ENCODE measurements at places on chromosomes 1 and 21.
A peak's percentile ranks its signal among the peaks of the same experiment; 100 is the strongest.

GRCh38 chr1:218674280-218674773, 329.2 kb downstream of the TGFB2 start:
- peak; percentile 77 for DNase-seq

- DNase-seq = no peak
Observed at GRCh38 chr1:184052194-184052559, 647 bp downstream of the TSEN15 start.

DNA sequence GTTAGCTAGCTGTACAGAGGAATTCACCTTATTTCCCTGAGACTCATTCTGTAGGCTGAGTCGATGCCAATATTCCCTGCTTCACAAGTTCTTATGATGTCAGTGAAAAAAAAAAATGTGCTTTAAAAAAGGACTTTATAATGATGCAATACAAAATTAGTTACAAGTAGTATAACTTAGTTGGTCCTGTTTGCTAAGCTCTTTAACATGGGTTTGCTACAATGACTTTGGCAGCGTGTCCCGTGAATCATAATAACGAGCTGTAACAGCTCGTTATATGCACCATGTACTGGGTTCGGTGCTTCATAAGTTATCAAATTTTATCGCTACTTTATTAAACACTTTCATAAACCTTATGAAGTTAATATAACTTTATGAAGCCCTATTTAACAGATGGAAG, 349.7 kb downstream of the LMX1A start:
- no peak for DNase-seq

DNA sequence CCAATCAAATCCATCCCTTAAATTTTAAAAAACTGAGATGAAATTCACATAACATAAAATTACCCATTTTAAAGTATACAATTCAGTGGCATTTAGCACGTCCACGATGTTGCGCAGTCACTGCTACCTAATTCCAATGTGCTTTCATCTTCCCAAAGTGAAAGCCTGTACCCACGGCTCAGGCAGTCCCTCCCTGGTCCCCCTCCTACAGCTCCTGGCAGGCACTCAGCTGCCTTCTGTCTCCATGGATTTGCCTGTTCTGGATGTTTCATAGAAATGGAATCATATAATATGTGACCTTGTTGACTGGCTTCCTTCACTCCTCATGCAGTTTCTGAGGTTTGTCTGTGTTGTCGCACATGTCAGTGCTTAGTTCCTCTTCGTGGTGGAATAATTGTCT, 386.3 kb downstream of the CAMTA1 start:
- no peak for DNase-seq

DNA sequence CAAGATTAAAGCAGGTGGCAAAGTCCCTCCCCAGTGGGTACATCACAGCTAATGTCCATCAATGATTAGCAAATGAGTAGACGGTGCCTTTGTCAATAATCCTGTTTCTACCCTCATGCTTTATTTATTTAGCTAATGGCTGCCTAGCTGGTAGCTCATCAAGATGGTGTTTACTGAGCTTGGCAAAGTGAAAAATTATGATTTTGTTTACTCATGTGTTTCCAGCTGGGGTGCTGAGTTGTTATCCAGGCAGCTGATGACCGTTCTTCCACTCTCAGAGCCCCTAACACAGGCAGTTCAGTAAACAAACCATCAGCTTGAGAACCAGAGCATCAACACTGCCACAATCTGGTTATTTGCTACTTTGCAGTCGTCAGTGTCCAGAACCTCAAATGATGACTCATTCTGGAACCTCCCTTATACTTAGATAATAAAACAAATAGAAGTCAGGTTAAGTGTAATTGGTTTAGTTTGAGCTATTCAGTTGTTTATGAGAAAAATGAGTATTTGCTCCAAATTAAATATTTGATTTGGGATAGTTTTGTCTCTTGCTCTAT, 163.9 kb downstream of the ST6GALNAC5 start:
- peak; percentile 57 for DNase-seq

- DNase-seq = no peak
Observed at GRCh38 chr1:89831462-89832120, 10.8 kb downstream of the LRRC8D start.

- DNase-seq = no peak
Observed at GRCh38 chr1:44220001-44220751, 6.9 kb downstream of the DMAP1 start.

- no peak for DNase-seq
Observed at GRCh38 chr1:168640182-168640581, 63.8 kb downstream of the XCL1 start.

GRCh38 chr1:232620356-232620969, 9.5 kb downstream of the SIPA1L2 start:
- DNase-seq = no peak

GRCh38 chr1:89870998-89871397, 50.2 kb downstream of the LRRC8D start:
- no peak for DNase-seq

- DNase-seq = no peak
Observed at GRCh38 chr1:163673759-163674151, 352.0 kb downstream of the NUF2 start.

DNA sequence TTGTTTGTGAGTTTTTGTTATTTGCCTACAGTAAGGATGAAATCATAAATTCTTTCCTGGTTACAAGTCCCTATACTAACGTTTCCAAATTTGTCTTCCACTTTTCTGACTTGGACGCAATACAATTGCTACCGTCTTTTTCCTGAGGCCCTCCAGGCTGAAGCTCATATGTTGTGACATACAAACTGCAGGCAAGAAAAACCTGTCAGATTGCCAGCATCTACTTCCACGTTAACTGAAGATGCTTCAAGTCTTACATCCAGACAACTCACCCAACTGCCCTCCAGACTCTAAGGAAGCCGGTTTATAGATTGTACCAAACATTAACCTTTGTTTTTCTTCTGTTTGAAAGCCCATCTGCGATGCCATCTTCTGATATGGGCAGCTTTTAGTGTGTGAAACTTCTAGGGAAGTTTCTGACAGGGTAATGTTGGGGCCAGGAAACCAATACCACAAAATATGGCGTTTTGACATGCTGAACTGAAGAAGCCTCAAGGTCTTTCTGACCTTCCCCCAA, 21.4 kb upstream of the RNF11 start:
- peak; percentile 43 for DNase-seq

DNA sequence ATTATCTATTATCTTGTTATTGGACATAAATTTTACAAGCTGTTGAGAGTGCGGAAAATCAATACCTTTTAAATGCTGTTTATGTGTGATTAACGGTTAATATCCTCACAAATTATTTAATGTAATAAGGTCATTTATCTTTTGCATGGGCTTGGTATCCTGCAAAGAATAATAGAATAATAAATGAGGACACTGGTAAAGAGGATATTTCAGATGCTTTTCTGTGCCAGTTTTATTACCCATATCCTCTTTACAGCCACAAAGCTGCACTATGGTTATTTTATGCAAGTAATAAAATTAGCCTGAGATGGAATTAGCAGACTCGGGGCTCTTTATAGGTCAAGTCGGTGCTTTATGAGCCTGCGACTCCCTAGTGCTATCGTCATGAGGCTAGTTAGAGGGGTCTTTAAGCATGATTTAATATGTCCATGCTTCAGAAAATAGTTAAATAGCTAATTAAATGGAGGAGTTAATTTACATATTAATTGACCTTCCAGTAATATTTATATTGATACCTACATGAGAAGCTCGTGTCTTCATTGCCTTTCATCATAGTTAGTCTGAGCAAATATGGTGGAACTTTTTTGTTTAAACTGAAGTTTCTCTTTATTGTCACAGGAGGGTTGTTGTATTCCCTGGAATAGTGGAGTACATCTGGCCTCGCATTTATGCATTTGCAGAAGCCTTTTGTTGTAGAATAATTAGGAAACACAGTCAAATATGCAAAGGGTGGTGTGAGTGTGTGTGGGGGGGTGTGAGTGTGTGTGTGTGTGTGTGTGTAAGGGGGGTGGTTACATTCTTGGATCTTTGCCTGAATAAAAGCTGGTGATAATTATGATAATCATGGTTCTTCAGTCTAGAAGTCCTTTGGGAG, 120.3 kb downstream of the ATG4C start:
- no peak for DNase-seq

GRCh38 chr1:150221552-150221951, 14.4 kb downstream of the ANP32E start:
- no peak for DNase-seq

DNA sequence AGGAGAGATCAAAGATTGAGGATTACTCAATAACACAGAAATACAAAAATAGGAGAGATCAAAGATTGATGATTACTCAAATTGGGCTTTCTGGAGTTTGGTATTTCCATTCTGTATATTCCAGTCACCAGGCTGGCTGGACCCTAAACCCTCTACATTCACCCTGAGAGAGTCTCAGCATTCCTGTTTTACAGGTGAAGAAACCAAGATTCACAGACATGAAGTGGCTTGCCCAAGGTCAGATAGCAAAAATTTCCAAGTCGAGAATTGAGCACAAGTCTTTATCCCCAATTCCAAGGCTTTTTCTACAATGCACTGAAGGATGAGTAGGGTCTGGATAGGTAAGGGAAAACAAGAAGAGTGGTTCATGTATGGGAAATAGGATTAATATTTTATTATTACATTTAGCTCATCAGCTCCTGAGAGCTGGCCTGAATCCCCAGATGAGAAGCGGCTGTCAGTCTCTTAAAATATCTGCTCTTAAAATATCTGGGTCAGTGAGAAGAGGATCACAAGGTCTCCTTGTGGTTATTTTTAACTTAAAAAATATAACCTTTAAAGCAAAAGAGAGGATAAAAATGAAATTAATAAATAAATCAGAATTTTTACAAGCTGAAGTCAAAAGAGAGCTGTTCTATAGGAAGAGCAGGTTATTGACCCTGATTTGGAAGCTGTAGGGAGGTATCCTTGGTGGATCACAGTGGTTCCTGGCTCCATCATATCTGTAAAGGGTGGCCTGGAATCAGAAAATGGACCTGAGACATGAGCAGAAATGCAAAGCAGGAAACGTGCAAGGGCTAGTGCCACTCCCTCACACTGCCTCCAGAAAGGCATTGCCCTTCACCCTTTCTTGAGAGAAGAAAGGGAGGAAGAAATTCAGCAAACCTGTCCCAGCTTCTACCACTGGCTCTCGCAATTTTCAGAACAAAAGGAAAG, 29.1 kb upstream of the SEC16B start:
- DNase-seq = peak; percentile 49

DNA sequence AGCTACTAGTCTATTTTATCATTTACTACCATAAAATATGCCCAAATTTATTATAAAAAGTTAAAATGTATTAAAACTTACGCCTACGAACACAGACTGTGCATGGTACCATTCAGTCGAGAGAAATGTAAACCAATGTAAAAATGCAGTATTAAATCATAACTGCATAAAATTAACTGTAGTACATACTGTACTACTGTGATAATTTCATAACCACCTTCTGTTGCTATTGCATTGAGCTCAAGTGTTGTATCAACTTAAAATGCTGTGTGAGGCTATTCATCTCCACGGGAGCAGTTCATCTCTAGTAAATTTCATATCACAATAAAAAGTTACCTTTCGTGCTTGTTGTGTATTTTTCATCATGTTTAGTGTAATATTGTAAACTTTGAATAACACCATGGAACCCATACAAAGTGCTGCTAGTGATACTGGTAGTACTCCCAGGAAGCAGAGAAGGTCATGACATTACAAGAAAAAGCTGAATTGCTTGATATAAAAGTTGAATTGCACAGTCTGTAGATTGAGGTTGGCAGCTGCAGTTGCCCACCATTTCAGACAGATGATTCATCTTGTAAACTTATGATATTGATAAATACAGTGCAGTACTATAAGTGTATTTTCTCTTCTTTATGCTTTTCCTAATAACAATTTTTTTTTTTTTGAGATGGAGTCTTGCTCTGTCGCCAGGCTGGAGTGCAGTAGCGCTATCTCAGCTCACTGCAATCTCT, 19.0 kb upstream of the CENPF start:
- no peak for DNase-seq

- DNase-seq = peak; percentile 23
Observed at GRCh38 chr1:243740255-243740999, 109.6 kb downstream of the AKT3 start.

- DNase-seq = peak; percentile 47
Observed at GRCh38 chr21:28714777-28715464, 277.8 kb downstream of the LTN1 start.

GRCh38 chr1:241706257-241706656, 54.2 kb downstream of the WDR64 start:
- no peak for DNase-seq

Data from foreskin keratinocyte (primary cell).